Renal cortical epithelial cell (primary cell): ENCODE measurements at places on chromosomes 13 and 19. TPM values are rescaled to one million over a fixed set of nuclear protein-coding genes. Genes with fewer than 3 reads are reported as not detected.

The REEP6 gene
- total RNA-seq: 4.9 and 8.7 TPM in 2 replicates

The F7 gene
- 0.30 TPM in 1 of 2 replicates, not detected in the other for total RNA-seq

The DLL3 gene
- total RNA-seq: 0.05 TPM in 1 of 2 replicates, not detected in the other

The TNFRSF19 gene
- 22.5 and 30.2 TPM in 2 replicates for total RNA-seq

The SLC25A42 gene
- total RNA-seq: 1.2 and 4.5 TPM in 2 replicates

The ADAMTSL5 gene
- 2.1 and 5.0 TPM in 2 replicates for total RNA-seq

The OR7A5 gene
- not detected in 2 replicates for total RNA-seq

The LAIR2 gene
- total RNA-seq: not detected in 2 replicates

The MEIOSIN gene
- total RNA-seq: not detected in 2 replicates

The ZNF878 gene
- 0.17 and 1.0 TPM in 2 replicates for total RNA-seq

The ZNF71 gene
- 7.5 and 15.8 TPM in 2 replicates for total RNA-seq

The TMED1 gene
- total RNA-seq: 33.6 and 46.4 TPM in 2 replicates

The MEF2B gene
- 0.20 TPM in 1 of 2 replicates, not detected in the other for total RNA-seq

The KL gene
- total RNA-seq: 11.9 and 12.7 TPM in 2 replicates

DNA sequence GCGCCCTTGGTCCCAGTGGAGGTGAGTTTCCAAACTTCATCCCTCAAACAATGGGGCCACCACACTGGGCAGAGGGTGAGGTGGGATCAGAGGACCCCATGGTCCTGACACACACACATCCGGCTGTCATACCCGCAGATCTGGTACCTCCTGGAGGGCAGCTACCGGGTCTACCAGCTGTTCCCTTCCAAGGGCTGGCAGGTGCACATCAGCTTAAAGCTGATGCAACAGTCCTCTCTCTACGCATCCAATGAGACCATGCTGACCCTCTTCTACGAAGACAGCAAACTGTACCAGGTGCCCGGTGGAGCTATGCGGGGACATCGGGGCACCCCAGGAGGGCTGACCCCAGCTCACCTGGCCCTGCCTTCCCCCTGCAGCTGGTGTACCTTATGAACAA lies 14.0 kb upstream of the PSMD8 start:
- DNase-seq: no peak

DNA sequence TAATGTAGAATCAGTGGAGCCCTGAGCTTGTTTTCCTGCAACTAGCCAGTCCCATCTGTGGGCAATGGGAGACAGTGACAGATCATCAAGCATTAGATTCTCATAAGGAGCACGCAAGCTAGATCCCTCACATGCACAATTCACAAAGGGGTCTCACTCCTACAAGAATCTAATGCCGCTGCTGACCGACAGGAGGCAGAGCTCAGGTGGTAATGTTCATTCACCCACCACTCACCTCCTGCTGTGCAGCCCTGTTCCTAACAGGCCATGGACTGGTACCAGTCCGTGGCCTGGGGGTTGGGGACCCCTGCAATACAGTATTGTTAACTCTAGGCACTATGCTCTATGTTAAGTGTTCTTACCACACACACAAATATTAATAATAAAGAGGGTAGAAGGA lies 362.8 kb downstream of the RBM26 start:
- no peak for DNase-seq

DNA sequence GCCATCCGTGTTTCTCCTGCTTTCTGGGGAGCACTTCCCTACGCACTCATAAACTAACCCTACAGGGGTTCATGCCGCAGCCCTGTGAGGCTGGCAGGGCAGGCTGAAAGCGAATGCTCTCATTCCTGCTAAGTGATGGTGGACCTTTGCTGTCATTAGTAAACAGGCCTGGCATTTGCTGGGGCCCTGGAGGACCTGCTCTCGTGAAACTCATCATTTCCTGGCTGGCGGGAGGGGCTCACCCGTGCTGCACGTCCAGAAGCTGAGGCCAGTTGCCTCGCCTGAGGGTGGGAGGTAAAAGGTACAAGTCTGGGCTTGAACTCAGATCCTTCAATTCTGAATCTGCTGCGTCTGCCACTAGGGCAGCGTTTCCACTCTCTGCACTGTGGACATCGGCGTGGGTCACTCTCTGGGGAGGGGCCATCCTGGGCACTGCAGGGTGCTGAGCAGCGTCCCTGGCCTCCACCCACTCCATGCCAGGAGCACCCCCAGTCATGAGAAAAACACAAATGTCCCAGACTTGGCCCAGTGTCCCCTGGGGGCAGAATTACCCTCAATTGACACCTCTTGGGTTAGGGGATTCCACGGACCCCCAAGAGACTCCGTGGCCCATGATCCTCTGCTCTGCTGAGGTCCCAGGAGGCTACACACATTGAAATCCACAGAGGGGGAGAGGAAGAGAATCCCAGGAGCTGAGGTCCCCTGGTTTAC lies 7.0 kb downstream of the MOB3A start:
- no peak for DNase-seq

GRCh38 chr13:109387471-109387870 lies 398.9 kb downstream of the IRS2 start:
- DNase-seq: no peak

GRCh38 chr13:76222511-76222910 lies 586.4 kb downstream of the LMO7 start:
- DNase-seq: no peak

GRCh38 chr13:33003458-33004019 lies 12.7 kb upstream of the KL start:
- DNase-seq: no peak

GRCh38 chr19:31818798-31819105 lies 469.5 kb upstream of the TSHZ3 start:
- no peak for DNase-seq

DNA sequence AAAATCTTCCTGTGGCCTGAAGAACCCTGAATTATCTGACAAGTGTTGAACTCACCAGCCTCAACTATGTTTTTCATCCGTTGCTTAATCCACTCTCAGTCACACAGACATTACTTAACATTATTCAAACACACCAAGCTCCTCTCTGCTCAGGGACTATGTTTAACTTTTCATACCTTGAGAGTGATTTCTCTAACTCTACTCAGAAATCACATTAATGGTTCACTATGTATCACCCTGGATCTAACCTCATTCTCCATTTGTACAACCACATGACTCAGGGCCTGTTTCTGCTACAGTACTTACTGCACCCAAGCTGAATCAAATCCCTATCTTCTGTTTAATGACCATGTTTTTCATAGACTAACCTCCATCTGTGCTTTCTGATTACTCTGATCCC lies 553.7 kb upstream of the PRR20A start:
- peak; percentile 75 for DNase-seq

GRCh38 chr19:593055-593454 lies 3.4 kb downstream of the HCN2 start:
- DNase-seq: no peak

GRCh38 chr13:99258210-99258860 lies at the start of gene GPR18:
Gene GPR18 (minus strand): TSS chr13:99258379. CDS start chr13:99255872, 2,507 bp downstream.
- no peak for DNase-seq

- no peak for DNase-seq
Observed at GRCh38 chr13:28376604-28377003, 118.3 kb downstream of the FLT1 start.

DNA sequence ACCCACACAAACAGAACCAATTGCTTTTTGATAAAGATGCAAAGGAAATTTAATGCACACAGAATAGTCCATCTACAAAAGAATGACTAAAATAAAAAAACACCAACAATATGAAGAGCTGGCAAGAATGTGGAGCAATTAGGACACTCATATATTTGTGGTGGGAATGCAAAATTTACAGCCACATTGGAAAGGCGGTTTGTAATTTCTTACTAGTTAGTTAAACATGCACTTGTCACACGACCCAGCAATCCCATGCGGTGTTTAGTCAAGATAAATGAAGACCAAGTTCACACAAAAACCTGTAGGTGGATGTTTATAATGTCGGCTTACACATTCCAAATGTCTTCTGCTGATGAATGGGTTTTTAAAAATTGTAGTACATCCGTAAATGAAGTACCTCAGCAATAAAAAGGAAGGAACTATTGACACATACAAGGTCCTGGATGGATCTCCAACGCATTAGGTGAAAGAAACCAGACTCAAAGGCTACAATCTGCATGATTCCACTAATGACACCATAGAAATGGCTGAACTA lies 5.2 kb downstream of the GRTP1 start:
- peak; percentile 18 for DNase-seq

GRCh38 chr13:24407844-24408243 lies 98.5 kb downstream of the C1QTNF9 start:
- DNase-seq: no peak

- DNase-seq: no peak
Observed at GRCh38 chr13:69872321-69873047, 235.1 kb upstream of the ATXN8OS start.

DNA sequence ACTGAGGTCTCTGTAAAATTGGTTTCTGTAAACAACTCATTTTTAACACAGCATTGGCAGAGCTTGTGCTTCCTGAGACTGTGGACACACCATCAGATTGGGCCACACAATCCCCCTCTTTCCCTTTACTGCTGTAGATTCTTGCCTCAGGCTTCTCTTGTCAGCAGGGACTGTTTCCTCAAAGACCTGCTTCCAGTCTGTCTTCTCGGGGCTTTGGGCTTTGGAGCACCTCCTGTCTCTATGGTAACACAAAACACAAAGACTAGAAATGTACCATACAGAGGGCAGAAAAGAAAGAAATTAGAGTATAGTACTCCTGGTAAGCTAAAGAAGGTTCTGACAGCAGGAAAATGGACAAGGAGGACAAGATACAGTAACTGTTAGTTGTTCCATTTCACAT lies 484.5 kb downstream of the DIAPH3 start:
- no peak for DNase-seq

DNA sequence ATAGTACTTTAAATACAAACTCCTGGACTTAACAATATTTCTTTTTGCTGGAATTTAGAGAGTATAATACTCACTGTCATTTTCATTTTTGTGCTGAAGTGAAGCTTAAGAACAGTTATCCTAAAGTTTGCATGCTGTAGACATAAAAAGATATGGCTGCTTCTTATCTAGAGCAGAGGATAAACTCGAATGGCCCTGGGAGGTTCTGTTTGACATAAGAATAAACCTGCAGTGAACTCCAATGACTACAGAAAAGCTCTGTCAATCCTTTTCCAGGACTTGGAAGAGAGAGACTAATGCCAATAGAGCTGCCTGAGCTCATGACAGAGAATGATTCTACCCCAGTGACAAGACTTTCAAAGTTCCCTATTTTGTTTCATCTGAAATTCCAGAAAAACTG lies 1017.8 kb upstream of the MIR17HG start:
- DNase-seq: no peak

DNA sequence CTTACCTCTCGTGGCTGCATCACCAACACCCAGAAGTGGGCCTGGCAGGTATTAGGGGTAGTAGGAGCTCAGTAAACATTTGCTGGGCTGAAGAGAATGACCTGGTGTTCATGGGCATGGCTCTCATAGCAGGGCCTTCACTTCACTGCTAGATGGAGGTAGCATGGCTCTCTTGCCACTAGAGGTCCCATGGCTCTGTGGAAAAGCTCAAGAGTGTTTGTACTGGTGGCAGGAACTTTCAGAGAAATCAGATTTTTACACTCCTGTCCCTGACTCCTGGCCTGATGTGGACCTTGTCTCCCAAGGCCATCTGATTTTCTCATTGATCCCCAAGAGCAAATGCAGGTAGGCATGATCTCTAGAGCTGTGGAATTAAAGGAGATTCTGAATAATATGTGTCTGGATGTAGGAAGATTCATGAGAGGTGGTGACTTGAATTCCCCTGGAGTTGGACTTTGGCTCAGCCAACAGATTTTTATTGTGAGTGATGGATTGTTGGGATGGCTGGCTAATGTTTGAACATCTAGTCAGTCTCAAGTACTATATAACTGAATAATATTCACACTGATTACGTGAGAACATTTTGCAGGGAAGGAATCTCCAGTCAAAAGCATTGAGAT lies 5.7 kb downstream of the ZNF574 start:
- peak; percentile 37 for DNase-seq

GRCh38 chr19:15934332-15935078 lies at the start of gene CYP4F11:
Gene CYP4F11 (minus strand): TSS chr19:15934529. CDS start chr19:15934408, 121 bp downstream.
- peak; percentile 25 for DNase-seq

DNA sequence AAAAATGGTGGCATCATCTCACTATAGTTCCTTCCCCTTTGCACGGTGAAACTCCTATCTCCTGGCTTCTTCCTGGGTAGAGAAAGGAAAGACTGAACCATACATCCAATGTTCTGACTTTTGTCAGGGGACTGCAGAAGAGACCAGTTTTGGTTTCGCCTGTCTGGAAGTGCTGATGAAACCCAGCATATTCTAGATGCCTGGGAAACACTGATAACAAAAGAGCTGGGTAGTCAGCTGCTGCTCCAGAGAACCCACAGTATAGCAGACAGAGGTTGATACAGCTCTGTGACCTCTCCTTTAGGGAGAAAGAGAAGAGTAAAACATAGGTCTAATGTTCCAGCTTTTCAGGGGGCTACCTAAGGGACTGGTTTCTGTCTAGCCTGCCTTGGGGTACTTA lies 695.3 kb downstream of the DIAPH3 start:
- no peak for DNase-seq

DNA sequence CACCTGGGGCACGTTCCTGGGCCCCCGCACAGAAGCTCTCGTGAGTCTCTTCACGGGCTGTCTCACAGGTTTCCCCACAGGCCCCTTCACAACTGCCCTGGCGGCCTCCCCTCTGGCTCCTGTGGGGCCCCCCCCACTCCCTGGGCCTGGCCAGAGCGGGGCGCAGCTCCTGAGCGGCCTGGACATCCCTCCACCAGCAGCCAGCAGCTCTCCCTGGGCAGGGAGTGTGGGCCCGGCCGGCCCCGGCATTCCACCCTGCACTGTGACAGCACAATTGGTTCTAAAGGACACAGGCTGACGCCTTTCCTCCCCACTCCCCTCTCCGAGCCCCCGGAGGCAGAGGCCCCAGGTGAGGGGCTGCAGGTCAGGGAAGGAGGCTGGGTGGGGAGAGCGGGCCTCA lies 9.5 kb upstream of the TIMM13 start:
- DNase-seq: no peak

GRCh38 chr13:21610687-21611086 lies 6.7 kb upstream of the MICU2 start:
- DNase-seq: no peak

- DNase-seq: peak; percentile 82
Observed at GRCh38 chr19:37948362-37948761, 41.4 kb downstream of the SIPA1L3 start.

DNA sequence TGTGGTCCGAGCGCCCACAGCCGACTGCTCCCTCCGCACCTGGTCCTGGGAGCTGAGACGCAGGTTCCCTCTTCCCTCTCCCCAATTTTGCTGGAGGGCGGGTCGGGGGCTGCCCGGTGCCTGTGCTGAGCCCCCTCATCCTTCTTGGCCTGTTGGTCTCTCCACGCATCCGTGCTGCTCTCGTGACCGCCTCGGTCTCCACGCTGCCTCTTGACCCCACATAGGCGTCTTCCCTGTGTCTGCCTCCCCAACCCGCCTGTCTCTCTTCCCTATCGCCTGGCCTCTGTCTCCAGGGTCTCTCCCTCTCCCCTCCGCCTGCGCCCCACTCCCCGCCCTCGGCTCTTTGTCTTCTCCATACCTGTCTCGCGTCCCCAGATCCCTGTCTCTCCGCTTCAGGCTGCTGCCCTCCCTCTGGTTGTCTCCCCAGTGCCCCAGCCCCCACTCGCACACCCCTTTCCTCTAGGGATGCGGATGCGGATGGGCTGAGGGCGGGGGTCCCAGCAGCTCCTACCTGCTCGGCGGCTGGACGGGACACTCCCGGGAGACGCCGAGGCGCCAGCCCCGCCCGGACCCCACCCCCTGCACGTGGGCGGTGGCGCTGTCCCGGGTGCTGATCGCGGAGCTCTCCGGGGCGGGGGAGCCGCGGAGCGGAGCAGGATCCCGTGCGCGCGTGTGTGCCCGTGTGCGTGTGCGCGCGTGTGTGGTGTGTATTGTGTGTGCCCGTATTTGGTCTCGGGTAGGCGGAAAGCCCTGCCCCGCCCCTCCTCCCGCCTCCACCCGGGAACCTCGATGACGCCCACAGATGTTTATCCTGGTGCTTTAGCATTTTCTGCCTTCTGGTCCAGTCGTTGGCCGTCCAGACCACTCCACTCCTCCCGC lies at the start of gene SYT5:
TSS of gene SYT5 (minus strand) at position 684 of the 879 bp plus-strand sequence. CDS start 1,248 bp downstream, outside the sequence.
- DNase-seq: no peak

GRCh38 chr13:24906268-24906667 lies 142.3 kb downstream of the RNF17 start:
- DNase-seq: no peak
